ENCODE measurements at places on chromosomes 1 and 21.

DNA sequence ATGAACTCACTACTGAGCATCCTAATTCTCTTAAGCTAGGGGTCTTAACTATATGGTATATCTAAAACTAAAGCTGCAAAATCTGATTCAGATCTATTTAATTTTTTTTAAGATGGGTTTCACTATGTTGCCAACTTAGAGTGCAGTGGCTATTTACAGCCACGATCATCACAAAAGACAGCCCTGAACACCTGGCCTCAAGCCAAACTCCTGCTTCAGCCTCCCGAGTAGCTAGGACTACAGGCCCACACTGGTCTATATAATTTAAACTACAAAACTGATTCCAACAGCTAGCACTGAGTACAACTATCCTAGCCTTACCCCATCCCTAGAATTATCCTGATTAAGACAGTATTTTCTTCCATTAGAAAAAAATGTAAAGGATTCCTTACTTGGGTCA, 37.1 kb downstream of the EIF4G3 start:
- DNase-seq: no peak

DNA sequence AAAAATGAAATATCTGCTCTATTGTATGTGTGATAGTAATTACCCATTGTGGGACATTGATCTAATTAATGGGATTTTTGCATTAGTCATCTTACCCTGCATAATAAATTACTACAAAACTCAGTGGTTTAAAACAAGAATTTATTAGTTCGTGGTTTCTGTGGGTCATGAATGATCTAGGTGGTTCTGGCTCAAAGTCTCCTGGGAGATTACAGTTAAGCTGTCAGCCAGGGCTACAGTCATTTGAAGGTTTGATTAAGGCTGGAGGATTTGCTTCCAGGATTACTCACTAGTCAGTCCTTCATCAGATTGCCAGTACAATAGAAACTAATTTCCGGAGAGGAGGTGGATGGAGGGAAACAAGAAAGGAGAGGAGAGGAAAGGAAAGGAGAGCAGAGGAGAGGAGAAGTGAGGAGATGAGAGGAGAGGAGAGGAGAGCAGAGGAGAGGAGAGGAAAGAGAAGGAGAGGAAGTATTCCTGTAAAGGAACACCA, 60.4 kb upstream of the TNFSF4 start:
- peak; percentile 26 for DNase-seq

GRCh38 chr1:12040457-12041051, 21.3 kb downstream of the MIIP start:
- peak; percentile 59 for DNase-seq

DNA sequence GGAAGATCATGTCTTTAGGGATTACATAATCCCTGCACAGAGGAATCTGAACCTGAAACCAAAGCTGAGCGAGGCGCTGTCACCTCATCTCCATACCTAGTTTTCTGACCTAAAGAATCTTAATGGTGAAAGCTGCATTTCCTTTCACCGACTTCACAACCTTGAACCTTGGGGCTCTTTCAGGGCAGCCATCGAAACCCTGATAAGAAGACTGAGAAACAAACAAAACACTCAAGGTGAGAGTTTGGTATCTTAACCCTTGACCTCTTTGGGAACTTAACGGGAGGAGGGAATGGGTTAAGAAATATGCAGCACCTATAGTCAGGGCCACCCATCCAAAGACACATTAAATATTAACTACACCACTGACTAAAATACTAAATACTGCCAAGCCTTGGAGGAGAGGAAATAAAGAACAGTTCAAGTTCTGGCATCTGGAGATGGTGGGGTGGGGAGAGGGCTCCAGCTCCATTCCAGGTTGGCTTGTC, 2.0 kb downstream of the C1orf116 start:
- DNase-seq: no peak

DNA sequence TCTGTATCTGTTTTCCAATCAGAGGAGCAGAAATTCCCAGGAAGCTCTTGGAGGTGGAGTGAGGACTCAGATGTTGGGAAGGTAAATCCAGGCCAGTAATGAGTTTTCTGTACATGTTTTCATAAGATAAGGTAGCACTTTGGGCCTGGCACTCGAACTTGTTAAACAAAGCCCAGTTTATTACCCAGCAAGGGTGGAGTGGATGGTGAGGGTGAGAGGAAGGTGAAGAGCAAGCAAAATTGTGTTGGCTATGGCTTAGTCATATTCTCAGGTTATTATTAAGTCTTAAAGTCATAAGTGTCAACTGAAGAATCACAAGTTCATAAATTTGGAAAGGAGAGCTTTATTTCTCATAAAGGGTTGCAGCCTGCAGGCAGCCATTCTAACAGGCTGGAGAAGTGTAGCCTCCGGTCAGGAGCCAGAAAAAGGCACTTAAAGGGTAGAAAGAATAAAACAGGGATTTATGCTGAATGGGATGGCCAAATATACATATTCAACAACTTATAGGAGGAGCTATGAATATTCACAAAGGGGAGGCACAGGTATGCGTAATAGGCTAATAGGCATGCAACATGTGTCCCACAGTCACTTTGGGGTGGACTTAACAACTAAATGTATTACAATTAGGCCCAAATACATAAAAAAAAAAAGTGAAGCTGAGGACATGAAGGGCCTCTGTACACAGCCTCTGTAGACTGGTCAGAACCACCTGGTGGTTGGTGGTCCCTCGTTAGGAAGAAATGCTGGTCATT, 523.9 kb downstream of the LMO4 start:
- no peak for DNase-seq

GRCh38 chr1:245512980-245513578, 358.3 kb downstream of the KIF26B start:
- DNase-seq: no peak

GRCh38 chr1:197083474-197083873, 16.4 kb upstream of the F13B start:
- no peak for DNase-seq

GRCh38 chr1:26079178-26079563, 11.7 kb upstream of the TRIM63 start:
- no peak for DNase-seq

All from AG04449 (cell line).